HTR-8/SVneo (cell line): ENCODE measurements at places on chromosomes 3 and 15.
A peak's percentile ranks its signal among the peaks of the same experiment; 100 is the strongest.

DNA sequence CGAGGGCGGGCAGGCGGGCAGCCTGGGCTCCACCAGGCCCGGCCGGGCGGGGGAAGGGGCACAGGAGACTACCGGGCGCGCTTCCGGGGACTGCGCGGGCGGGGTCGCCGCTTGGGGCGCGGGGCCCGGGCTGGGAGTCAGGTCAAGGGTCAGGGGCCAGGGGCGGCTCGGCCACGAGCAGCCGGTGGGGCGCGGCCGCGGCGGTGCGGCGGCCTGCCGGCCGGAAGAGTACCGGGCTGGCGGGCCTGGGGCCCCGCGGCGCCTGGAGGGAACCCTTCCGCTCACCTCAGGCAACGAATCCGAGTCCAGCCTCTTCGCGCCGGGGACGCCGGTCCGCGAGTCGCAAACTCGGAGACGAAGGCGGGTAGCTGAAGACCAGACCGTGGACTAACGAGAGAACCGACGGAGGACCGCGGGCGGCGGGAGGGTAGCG, 225 bp downstream of the RHOA start:
- no peak for DNase-seq

DNA sequence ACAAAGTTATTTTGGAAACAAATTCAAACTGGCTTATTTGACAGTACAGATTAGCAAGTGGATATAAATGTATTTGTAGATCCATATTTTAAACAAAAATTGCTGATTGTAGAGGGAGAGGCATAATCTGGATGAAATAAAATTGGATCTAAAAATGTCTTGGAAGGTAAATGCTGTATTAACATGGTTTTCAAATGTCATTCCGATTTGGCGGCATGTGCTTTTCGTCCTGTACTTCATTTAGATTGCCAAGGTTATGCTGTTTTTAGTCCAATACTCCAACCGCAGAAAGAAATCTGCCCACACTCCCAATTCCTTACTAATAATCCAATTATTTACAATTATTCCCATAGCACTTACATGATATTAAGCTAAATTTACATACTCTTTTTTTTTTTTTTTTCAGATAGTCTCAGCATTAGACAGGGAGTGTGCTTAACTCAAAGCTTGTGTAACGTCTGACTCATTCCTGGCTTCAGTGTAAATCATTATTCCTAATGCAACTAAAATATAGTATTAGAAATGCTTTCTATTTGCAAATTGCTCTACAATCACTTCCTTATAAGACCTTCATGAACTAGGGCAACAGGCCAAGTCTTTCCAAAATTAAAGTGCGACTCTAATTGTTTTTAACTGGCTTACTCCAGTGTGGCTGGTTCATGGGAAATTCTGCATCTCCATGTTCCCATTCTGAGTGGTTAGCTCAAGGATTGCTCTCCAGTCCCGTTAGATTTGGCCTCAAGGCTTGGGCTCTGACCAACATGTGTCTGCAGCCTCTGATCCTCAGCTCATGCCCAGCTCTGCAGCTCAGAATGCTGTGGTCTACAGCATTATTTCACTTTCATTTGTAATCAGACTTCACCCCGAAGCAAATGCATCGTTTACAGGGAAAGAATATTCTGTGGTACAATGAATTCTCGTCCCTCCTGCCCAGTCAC, 103.9 kb downstream of the FBN1 start:
- no peak for DNase-seq

GRCh38 chr3:155664925-155665695, 79.8 kb downstream of the PLCH1 start:
- no peak for DNase-seq

DNA sequence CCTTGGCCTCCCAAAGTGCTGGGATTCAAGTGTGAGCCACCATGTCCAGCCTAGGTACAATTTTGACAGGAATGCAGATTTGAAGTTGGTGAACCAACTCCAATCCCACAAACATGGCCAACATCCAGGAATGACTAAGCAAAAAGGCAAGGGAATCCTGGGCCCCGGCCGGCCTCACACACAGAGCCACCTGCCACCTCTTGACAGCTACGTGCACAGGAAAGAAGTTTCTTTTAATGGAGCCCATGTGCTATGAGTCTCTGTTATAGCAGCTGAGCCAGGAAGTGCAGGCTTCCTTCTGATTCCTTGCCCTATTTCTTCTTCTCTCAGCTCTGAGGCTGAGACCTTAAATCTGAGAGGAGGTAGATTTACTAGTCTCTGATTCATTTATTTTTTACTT, 8.8 kb downstream of the TMEM40 start:
- peak; percentile 62 for DNase-seq

GRCh38 chr3:183061391-183062172, 37.7 kb downstream of the MCCC1 start:
- no peak for DNase-seq

- peak; percentile 6 for DNase-seq
Measured at GRCh38 chr15:90291679-90292356, 26.3 kb downstream of the NGRN start.

GRCh38 chr15:55694652-55695150, 48.3 kb downstream of the PRTG start:
- peak; percentile 48 for DNase-seq

DNA sequence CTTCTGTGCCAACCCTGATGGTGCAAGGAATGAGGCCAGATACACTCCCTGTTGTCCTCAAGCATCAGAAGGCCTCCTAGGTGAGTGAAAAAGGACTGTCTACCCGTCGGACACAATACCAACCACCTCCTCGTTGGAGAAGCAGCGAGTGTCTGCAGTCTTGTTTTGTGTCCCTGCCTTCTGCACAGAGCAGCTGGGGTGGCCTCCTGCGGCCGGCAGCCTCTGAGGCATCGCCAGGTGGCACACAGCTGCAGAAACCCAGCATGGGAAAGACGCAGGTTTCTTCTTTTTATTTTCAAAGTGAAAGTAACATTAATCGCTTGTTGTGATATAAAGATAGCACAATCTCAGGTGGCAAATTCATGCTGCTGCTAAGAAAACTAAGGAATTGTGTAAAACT, 509.9 kb downstream of the OCA2 start:
- no peak for DNase-seq

DNA sequence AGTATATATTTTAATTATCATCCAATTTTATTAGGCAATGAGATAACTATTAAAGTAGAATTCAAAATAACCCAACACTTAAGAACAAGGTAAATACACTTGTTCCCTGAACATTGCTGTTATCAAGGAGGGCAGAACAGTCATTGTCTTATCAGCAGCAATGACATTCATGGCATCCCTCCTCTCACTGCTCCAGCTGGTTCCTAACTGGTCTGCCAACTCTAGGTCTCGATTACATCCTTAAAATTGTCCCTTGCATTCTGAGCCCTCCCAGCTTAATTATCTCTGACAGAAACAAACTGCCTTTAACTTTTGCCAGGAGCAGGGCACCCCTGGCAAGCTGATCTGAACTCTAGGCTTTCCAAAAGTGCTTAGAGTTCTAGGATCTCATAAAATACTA, 14.0 kb upstream of the DYNC1LI1 start:
- DNase-seq, result no peak

- DNase-seq, result no peak
Measured at GRCh38 chr3:183324083-183324482, 71.0 kb downstream of the B3GNT5 start.

GRCh38 chr3:46239952-46240351, 2.3 kb upstream of the CCR3 start:
- no peak for DNase-seq
